NCI-H1436 treated with DMSO at 0.1 percent for 48 hours (cell line): ENCODE measurements at places on chromosomes 13 and 19.

DNA sequence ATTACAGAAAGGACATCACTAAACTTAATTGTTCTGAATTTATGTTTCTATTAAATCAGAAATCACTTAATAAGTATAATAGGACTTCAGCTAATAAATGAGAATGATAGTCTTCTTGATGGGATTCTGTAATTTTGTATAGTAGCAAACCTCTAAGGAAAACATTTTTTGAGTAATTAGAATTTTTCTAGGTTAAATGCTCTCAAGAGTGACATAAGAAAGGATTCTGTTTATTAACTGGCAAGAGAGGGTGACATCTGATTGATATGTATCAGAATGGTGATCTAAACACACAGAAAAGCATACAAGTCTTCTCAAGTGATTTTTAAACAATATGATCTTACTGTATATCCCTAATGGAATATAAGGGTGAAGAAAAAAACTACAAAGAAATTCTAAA, 1597.7 kb upstream of the PRR20A start:
- DNase-seq, result no peak

DNA sequence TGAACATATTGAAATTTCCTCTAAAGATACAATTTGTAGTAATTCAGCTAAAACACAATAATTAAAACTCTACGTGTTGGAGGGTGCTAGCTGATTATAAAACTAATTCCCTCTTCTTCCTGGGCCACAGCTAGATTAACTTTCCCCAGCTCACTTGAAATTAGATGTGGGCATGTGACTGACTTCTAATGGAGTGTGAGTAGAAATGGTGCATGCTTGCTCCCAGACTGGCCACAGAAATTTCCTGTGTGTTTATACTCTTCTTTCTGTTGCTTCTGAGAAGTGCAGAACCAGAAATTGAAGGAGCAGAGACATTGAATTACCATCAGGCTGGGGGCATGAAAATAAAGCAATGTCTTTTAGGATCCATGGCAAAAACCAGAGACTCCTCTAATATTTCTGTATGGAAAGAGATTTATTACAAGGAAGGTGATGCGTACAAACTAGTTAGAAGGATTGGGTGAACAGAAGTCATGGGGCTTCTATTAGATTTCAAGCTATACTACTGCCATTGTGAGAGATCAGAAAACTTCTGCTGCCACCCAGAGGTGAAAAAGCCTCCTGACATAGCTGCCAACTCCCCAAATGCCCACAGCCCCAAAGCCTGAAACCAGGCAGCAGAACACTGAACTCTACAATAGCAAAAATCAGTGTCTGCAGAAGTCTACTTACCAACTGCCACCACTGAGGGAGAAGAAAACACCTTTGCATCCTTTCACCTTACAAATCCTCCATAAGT, 379.2 kb upstream of the MIR17HG start:
- DNase-seq, result no peak

DNA sequence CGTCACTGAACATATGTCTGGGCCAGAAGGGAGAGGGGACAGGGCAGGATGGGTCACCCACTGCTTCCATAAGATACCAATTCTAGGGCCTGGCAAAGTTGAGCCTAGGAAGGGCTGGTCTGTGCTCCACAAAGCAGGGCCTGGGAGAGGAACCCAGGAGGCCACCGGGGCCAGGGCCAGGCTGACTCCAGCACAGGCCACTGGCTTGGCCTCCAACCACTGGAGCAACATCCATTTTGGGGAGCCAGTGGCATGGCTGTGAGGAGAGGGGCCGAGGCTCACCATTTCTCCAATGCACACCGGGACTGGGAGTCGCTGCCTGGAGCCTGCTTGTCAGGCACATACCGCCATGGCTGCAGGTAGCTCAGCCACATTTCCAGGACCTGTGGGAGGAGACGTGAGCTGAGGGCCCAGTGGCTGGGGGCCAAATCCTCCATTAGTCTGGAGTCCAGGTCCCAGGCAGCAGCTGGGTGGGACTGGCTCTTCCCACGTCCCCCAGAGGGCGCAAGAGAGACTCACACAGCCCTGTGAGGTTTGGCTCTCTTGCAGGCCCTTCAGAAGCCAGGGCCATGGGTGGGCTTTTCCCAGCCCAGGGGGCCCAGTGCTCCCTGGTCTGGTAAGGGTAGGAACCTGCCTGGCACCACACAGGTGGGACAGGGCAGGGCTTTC, 27.7 kb downstream of the TUBA3C start:
- no peak for DNase-seq

DNA sequence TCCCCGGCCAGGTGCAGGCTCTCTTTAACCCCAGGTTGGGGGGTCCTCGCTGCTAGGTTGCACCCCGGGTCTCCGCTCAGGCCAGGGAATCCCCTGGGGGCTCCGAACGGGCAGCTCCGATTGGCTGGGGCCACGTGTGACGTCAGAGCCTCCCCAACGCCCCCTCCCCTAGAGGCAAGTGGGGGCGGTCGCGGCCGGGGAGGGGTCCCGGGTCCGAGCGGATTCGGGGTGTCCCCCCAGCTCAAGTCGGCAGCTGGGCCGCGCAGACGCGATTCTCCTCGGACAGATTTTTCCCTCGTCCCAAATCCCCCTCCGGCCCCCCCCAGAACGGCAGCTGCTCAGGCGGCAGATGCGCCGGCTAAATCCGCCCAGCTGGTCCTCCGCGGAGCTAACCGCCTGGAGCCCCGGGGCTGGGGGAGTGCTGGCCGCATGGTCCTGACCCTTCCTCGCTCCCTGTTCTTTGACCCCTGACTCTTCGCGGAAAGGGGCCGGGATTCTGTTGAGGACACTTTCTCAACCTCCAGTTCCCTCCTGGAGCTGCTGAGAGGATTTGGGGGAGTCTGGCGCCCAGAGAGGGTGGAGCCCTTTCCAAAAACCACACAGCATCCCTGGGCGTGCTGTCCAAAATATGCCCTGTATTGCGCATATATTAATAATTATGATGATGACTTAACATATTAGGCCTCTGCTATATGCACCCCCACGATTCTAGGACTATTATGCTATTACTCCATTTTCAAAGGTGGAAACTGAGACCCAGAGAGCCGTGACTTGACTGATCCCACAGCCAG, 25.4 kb upstream of the SEMA6B start:
- DNase-seq, result no peak

DNA sequence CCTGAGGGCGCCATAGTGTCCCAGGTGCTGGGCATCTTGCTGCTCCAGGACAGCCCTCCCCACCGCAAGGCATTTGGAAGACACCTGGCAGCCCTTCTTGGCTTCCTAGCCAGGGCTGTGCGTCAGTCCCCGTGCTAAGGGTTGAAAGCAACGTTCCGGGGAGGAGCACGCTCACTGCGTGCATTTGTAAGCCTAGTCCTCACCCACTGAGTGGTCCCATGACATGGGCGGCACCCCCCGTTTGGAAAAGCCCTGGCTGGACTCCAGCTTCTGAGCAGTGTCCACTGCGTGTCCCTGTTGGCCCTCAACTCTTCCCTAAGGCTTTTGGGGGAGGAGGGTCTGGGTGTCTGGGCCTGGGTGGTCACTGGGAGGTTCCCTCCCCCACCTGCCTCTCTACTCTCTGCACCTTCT, 76.3 kb upstream of the GPR183 start:
- no peak for DNase-seq

GRCh38 chr19:49142866-49143335, 12.3 kb downstream of the HRC start:
- no peak for DNase-seq

- DNase-seq, result no peak
Measured at GRCh38 chr13:106883976-106884375, 316.0 kb upstream of the ARGLU1 start.

DNA sequence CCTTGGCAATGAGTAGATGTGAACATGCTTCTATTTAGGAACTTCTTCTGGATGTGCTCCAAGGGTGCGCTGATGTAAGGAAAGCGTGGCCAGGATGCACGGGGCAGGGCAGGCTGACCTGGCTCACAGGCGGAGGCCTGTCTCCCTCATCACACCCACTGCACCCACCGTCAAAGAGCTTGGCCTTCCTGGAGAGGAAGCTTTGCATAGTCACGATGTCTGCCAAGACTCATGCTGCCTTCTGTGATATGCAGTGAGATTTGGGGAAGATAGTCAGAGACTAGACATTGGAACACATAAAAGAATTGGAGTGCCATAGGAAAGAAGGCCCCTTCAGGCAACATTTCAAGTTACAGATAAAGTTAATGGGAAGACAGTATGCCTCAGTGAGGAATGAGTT, 82.0 kb downstream of the MYO16 start:
- DNase-seq, result no peak

DNA sequence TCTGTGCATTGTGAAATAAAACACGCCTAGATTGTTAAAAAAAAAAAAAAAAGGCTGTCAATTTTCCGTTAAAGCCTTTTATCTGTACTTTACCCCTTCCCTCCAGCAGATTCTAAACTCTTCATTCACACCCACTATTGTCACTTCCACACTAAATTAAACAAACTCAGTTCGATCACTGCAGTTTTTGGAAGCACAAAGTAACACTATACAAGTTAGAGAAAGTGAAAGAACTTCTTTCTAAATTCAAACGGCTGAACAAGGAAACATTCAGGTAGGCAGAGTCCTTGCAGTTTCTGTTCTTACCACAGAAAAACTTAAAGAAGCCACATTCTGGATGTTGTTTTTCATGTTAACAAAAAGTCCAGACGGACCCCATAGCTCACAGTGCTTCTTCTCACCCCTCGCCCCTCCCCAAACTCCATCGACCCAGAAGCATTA, 27.5 kb upstream of the UBE2L5 start:
- no peak for DNase-seq

GRCh38 chr19:44846455-44847143, 502 bp downstream of the NECTIN2 start:
- no peak for DNase-seq

DNA sequence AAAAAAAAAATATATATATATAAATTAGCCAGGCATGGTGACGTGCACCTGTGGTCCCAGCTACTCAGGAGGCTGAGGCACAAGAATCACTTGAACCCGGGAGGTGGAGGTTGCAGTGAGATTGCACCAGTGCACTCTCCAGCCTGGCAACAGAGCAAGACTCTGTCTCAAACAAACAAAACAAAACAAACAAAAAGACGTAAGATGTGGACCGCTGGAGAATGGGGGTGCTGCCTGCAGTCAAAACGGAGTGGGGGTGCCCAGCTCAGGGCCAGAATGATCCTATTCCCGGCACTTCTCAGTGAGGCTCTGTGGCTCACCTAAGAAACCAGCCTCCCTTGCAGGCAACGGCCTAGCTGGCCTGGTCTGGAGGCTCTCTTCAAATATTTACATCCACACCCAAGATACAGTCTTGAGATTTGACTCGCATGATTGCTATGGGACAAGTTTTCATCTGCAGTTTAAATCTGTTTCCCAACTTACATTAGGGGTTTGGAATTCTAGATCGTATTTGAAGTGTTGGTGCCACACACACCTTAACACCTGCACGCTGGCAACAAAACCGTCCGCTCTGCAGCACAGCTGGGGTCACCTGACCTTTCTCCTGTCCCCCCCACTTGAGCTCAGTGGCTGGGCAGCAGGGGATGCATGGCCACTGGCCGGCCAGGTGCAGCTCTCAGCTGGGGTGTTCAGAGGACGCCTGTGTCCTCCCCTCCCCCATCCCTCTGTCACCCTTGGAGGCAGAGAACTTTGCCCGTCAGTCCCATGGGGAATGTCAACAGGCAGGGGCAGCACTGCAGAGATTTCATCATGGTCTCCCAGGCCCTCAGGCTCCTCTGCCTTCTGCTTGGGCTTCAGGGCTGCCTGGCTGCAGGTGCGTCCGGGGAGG, at the start of gene F7:
Gene F7 (plus strand): TSS at position 760 of the 889 bp plus-strand sequence. CDS start 51 bp downstream, at position 811.
- peak; percentile 1 for DNase-seq

GRCh38 chr13:60707878-60708277, 310.9 kb downstream of the TDRD3 start:
- no peak for DNase-seq

DNA sequence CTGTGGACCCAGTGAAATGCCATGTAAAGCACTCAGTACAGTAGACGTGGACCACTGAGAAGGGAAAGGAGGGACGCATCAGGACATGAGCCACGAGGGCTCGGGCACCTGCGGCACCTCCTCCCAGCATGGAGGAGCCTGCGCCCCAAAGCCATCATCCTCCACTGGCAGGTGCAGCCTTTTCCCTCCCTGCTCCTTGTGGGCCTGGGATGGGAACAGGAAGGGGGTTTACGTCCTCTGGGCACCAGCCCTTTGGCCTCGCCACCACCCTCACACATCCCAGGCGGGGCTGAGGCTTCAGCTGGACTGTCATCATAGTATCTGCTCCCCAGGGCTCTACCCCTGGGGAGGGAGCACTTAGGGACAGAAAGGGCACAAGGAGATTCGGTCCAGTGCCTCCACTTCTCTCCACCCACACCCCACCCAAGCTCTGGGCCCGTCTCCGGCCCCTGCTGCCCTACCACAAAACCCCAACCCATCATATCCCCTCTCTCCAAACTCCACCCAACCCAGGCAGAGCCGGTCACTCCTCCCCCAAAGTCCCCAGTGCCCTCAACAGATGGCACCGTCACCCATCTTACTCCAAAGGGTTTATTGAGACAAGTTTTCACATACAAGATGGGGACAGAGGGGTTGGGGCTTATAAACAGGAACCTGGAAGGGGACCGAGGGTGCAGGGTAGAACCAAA, 2.2 kb upstream of the PRKD2 start:
- DNase-seq, result no peak

- DNase-seq, result no peak
Measured at GRCh38 chr19:31962561-31962996, 382.8 kb upstream of the ZNF507 start.

GRCh38 chr13:93226623-93227279, at the start of gene GPC6:
GPC6 (plus strand) TSS chr13:93226807.
- DNase-seq, result peak; percentile 61

DNA sequence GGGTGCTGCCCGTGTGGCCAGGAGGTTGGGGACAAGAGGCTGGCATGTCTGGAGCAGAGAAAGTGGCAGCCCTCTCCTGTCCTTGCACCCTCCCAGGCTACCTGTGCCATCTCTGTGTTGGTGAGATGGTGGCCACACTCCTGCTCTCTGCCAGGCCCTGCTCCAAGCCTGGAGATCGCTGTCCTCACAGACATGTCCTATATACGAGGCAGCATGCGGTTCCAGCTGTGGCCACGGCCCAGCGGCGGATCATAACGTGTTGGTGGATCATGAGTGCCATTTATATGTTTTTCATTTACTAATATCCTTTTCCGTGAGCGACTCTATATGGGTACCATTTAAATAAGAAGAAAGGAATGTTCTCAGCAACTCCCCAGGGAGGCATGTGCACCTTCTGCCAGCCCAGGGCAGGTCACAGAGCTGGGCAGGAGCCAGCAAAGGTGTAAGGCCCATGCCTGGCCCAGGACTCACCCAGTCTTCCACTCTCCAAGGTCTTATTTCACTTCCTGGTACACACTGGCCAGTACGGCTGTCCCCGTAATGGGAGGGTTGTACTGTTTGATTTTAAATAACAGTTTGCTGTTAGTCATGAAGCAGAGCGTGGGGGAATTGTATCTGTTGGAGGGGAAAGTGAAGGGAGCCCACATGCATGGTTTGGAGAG, 47.2 kb upstream of the LDLR start:
- no peak for DNase-seq

DNA sequence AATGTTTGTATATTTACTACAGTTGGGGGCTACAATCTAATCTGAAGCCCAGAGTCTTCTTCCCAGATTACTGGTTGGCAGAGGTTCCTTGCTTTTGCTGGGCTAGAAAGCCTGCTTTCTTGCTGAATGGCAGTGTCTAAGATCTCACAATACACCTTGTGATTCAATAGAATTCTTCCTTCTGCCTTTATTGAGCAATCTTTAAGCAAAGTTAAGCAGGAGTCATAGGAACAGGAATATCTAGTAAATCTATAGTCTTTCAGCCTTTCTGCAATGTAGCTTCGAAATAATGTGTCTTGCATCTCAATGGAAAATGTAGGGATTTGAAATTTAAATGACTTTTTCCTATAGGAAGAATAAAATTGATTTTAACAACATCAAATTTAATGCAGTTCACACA, 346.1 kb downstream of the SLITRK1 start:
- DNase-seq, result no peak
